ENCODE measurements at places on chromosomes 5 and 9. TPM values are rescaled to one million over a fixed set of nuclear protein-coding genes. Genes with fewer than 3 reads are reported as not detected.

DNA sequence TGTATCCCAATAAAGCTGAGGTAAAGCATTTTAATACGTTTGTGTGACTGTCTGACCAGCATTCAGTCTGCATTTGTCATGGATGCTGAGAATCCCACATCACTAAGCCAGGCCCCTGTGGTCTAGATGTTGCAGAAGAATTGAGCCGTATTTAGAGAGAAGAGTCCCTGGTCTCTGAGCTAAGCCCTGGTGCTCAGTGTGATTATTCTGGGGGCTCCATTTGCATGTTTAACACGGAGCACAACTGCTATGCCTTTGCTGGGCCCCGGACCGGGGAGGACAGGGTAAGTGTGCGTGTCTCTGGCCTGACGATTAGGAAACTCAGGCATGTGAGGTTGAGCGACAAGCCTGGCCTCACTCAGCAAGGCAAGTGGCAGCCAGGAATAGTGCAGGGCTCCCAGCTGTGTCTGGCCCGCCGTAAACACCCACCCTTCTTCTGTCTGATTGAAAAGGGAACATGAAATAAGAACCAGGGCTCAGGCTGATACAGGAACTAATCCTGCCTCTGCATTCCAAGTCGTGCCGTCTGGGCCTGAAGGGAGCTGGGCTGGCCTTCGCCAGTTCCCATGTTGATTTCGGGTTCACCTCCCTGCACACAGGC lies 22.3 kb downstream of the FAM78A start:
- DNase-seq = peak; percentile 44

DNA sequence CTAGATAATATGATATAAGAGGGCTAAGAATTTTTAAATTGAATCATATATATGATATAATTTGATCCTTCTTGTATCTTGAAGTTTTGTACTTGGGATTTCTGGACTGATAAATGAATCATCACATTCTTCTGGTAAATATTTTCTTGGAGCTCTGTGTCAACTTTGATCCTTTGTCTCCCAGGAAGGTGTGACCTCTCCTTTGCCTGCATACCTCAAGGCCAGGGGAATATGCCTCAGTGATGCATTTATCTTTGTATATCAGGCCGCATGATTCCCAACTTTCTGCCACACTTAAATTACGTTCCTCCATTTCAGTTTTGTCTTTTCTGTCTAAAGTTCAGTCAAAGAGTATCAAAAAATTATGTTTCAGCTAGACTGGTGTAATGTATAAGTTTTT lies 101.2 kb downstream of the NLN start:
- no peak for DNase-seq

DNA sequence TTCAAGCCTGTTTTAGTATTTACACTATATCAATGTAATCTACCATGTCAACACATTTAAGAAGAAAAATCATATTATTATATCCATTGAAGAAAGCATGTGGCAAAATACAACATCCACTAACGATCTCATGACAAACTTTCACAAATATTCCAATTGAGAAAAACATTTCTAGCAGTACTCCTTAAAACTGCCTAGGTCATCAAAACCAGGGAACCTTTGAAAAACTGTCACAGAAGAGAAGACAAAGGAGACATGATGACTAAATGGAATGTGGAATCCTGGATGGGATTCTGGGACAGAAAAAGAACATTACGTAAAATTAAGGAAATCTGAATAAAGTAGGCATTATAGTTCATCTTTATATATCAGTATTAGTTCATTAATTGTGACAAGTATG lies 1091.3 kb upstream of the CDH6 start:
- DNase-seq = no peak

DNA sequence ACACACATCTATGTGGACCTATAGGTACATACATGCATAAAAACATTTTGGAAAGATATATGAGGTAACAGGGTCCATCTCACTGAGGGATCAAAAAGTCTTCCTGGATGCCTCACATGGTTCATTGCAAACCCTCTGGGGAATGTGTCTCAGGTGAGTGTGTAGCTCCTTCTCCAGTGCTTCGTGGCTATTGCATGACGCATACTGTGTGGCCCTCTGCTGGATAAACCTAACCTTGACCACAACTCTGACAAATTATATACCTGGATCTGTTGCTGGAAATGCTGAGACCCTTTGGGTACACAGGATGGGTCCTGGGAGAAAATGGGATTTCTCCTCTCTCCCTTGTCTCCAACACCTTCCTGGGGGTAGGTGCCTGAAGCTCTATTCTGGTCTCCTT lies 91.9 kb downstream of the JAKMIP2 start:
- no peak for DNase-seq

DNA sequence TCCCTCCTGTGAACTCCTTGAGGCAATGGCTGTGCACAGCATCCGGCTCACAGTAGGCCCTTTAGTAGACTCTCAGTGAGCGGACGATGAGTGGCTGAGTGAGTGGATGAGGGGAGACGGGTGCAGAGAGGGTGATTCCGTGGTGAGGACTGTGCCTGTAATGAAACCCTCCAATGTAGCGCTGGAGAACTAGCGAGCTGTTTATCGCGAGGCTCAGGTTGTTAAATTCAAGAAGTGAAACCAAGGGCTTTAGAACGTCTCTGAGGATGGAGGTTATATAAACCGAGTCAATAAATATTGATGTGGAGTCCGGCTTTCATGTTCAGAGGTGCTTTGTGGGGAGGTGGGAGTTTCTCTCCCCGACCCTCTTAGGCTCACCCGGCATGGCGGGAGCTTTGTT lies 53.2 kb downstream of the NSG2 start:
- no peak for DNase-seq

DNA sequence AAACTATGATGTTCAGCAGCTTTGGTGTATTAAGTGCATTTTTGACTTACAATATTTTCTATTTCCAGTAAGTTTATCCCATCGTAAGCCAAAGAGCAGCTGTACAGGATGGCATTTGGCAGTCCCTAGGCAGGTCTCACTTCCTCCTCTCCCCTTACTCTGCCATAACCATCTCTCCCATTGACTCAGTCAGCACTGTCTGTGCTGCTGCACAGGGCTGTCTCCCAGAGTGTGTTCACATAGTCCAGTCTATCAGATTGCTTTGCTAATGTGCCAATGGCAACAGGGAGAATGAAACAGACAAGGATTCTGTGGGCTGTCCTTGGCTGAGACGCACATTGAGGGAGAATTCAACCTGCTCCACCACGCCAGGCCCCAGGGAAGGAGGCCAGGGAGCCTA lies 47.0 kb upstream of the CAST start:
- DNase-seq = no peak

- DNase-seq = no peak
Measured at GRCh38 chr5:151617841-151618710, 26.9 kb upstream of the FAT2 start.

DNA sequence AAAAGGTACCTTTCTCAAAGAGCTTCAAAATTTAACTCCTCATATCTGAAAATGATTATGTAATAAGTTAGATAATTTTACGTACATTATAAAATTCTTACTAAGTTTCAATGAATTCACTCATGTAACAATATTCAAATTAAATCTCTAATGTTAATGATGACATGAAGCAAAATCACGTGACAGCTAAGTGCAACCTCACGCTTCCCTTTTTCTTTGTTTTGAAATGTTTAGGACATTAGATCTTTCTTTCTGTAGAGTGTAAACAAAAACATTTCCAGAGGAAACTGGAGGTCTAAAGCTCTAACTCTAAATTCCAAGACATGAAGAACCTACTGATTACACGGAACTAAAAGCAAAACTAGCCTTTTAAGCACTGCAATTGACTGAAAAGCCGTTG lies 227.3 kb upstream of the TBCA start:
- DNase-seq = no peak

- no peak for DNase-seq
Measured at GRCh38 chr5:170312666-170313065, 15.1 kb upstream of the LCP2 start.

Gene PLPPR1
- 1.5 TPM for total RNA-seq

Gene SH3GLB2
- 33.0 TPM for total RNA-seq

Gene FSTL4
- total RNA-seq = 0.69 TPM
